ENCODE measurements at places on chromosomes 1 and 21. TPM values are rescaled to one million over a fixed set of nuclear protein-coding genes. Genes with fewer than 3 reads are reported as not detected.

Gene OLIG2
- 18.2 TPM for total RNA-seq

Gene PLEKHN1
- not detected for total RNA-seq

Gene UHMK1
- 35.4 TPM for total RNA-seq

Gene CBS
- total RNA-seq = 122 TPM

Gene RCSD1
- total RNA-seq = 4.4 TPM

Gene LEFTY2
- not detected for total RNA-seq

Gene NUP210L
- total RNA-seq = 0.31 TPM

Gene TRAF3IP3
- total RNA-seq = not detected

Gene AMPD1
- not detected for total RNA-seq

Gene TMCO4
- total RNA-seq = 0.63 TPM

Gene PRAMEF10
- total RNA-seq = not detected

Gene TESK2
- total RNA-seq = 1.6 TPM

Gene PLCH2
- total RNA-seq = 11.0 TPM

Gene MYBPH
- not detected for total RNA-seq

Gene CLCA1
- total RNA-seq = not detected
